ENCODE measurements at places on chromosomes 6 and 20. TPM values are rescaled to one million over a fixed set of nuclear protein-coding genes. Genes with fewer than 3 reads are reported as not detected.

Gene HTR1E
- not detected for total RNA-seq

- no peak overlapping the region for H3K27ac ChIP-seq
- H3K4me3 ChIP-seq, result no peak overlapping the region
- H3K36me3 ChIP-seq, result peaks cover 97% of the 10 kb centered on the region
- peaks cover 10% of the 10 kb centered on the region for H3K4me1 ChIP-seq
Measured at GRCh38 chr20:10647471-10647870, 26.3 kb downstream of the JAG1 start.

- no peak overlapping the region for H3K4me3 ChIP-seq
- no peaks in the 10 kb centered on the region for H3K36me3 ChIP-seq
- no peak overlapping the region for H3K27ac ChIP-seq
- H3K27me3 ChIP-seq, result no peaks in the 10 kb centered on the region
- peaks cover 16% of the 10 kb centered on the region for H3K4me1 ChIP-seq
Measured at GRCh38 chr20:47762699-47763268, 22.5 kb downstream of the SULF2 start.

GRCh38 chr6:44072452-44072958 is 54.7 kb downstream of the MRPL14 start:
- DNase-seq, result no peak
- H3K36me3 ChIP-seq, result no peaks in the 10 kb centered on the region
- peak overlapping the region; percentile 56 for H3K4me3 ChIP-seq
- H3K27ac ChIP-seq, result no peak overlapping the region
- peaks cover 9% of the 10 kb centered on the region for H3K27me3 ChIP-seq
- peaks cover 42% of the 10 kb centered on the region for H3K4me1 ChIP-seq

GRCh38 chr20:15976047-15976736 is 597.1 kb downstream of the KIF16B start:
- H3K4me1 ChIP-seq, result peaks cover 18% of the 10 kb centered on the region
- H3K27me3 ChIP-seq, result no peaks in the 10 kb centered on the region
- peak; percentile 64 for DNase-seq
- H3K27ac ChIP-seq, result peak overlapping the region; percentile 78
- H3K4me3 ChIP-seq, result no peak overlapping the region

- no peaks in the 10 kb centered on the region for H3K4me1 ChIP-seq
- H3K36me3 ChIP-seq, result no peaks in the 10 kb centered on the region
- H3K27ac ChIP-seq, result no peak overlapping the region
Measured at GRCh38 chr6:130364224-130364780, 1.5 kb upstream of the TMEM200A start.

Gene PARD6B
- 34.1 TPM for total RNA-seq

Gene HINT3
- 7.7 TPM for total RNA-seq

DNA sequence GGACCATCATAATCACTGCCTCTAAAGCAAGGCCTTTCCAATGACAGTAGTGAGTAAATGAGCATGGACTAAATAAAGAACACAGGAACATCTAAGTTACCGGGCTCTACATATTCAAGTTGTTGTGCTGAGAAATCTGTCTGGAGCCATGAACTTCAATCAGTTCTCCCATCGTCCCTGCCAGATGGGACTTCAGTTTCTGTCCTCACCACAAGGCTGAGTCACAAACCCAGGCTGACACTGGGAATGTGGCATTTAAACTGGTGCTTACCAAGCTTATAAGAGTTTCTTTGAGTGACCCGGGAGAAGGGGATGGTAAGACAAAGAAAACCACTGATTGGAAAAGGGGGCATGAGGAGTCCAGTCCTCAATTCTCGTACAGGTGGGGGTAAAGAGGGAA is 497.0 kb downstream of the MAFB start:
- H3K27ac ChIP-seq, result no peak overlapping the region
- H3K36me3 ChIP-seq, result no peaks in the 10 kb centered on the region
- H3K4me1 ChIP-seq, result no peaks in the 10 kb centered on the region
- no peak for DNase-seq

GRCh38 chr6:26205625-26206574 is 118.7 kb downstream of the HFE start:
- H3K27ac ChIP-seq, result peak overlapping the region; percentile 96
- DNase-seq, result no peak
- no peaks in the 10 kb centered on the region for H3K4me1 ChIP-seq
- H3K27me3 ChIP-seq, result no peaks in the 10 kb centered on the region

Measured in H1 (cell line).